ENCODE measurements at places on chromosomes 11 and 22.

GRCh38 chr11:75968021-75968625 is 153.1 kb downstream of the UVRAG start:
- DNase-seq: no peak

DNA sequence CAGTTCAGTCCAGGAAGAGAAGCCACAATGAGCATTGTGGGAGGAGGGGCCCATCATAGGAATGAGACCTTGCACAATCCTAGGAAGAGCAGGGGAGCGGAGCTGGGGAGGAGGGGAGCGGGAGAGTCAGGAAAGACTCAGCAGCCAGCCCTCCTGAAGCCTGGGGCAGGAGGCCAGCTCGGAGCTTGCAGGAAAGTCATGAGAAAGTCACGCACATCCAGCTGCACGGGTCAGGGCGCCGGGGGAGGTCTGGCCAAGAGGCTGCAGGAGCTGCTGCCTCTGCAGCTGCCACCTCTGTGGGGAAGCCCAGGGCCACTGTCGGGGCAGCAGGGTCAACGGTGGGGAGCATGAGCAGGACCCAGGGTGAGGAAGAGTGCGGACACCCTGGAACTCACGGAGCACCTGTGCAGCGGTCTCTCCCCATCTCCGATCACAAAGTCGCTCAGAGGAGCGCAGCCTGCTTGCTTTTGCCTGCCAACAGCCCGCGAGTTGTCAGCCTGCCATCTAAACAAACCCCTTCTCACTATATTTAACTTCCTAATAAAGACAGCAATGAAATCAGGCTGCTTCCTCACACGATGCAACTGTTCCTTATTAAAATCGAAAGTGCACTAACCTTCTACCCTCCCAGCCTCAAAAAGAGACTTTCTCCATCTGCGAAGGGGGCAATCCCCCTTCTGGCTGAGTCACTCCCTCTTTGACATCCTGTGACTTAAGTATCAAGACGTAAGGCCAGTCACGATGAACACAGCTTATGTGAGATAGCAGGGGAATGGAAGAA is 52.9 kb upstream of the RTL6 start:
- peak; percentile 12 for DNase-seq

GRCh38 chr11:65806979-65807378 is 20.1 kb downstream of the OVOL1 start:
- DNase-seq: no peak

GRCh38 chr22:24727218-24727851 is 47.2 kb downstream of the PIWIL3 start:
- DNase-seq: no peak

Data from GM12864 (cell line).